ENCODE measurements at places on chromosomes 1 and 21.

DNA sequence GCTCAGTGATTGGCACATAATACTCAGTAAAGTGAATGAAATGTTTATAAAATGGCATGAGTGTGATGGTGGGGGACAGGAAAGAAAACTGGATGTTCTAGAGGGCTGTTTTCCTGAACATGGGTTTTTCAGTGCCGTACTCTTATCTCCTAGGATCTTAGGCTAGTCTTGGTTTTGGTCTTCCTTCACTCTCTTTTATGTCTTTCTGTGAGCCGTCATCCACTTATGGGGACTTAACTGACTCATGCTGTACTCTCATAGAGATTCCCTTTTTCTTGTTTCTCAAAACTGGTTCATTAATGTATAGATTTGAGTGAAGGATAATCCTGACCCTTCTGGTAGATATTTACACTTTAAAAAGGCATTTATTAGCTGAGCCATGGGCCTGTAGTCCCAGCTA is 16.6 kb downstream of the AGO3 start:
- no peak for DNase-seq

DNA sequence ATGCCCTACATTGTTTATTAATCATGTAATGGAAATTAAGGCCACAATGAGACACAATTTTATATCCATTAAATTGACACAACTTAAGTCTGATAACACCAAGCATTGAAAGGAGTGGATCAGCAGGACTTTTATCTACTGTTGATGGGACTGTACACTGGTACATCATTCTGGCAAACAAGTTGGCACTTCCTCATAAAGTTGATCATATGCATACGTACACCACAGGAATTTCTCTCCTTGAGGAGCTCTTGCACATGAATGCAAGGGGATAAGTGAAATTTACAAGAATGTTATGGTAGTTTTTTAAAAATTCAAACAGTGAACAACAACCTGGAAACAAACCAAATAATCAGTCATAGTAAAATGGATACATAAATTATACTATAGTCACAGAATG is 20.1 kb downstream of the RAVER2 start:
- no peak for DNase-seq

DNA sequence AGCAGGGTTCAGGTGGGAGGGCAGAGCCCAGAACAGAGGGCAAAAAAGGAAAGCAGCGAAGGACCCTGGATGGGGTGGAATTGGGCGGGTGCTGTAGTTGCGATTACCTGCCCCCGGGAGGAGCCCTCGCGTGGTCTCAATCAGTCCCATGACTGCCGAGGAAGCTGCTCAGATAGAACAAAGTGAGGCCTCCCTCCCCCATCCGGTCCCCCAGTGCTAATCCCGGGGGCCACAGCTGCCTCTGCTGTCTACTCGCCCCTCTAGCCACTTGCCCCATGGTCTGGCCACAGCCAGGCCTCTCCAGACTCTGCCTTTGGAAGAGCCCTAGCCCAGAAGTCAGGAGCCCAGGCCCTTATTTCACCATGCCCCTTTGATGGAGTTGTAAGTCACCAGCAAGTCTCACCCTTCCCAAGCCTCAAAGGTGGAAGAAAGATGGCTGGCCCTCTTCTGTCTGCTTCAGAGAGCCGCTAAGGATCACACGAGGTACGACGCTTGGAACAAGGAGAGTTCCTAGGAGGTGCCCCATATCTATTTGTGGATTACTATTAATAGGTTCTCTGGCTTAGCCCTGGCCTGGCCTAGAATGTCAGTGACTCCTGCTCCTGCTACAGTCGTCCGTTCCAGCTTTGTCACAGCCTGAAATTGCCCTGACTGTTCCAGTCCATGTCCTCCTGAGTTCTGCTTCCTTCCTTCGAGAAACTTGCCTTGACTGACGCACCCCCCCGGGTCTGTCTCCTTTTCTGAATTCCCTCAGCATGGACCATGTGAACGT is 16.4 kb downstream of the ECHDC2 start:
- DNase-seq: peak; percentile 18

DNA sequence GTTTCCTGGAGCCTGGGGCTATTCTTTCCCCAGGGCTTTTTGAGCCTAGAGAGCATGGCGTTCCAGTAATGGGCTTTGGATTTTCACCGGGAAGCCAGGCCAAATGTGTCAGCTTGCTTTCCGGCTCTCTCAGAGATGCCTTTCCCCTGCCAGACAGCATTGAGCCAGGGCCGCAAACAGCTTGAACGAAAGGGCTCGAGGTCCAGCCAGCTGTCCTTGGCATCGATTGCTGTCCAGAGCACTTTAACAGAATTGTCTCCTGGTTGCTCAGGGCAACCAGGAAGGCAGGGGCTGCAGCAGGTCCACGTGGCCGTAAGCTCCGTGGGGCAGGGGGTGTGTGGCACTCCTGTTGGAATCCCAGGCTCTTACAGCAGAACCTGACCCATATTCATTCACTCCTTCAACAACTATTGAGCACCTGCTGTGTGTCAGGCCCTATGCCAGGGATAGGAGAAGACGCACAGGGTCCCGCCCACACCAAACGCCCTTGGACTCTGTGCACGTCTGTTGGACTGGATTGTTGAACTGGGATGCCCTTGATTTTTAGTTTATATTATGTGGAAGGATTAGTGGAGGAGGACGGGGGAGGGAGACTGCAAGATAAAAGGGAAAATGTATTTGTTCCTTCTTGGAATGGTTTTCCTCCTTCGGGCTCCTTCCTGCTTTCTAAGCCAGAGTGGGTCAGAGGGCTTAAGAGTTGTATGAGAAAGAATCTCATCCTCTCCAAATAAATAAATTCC is 38.7 kb upstream of the EFHD2 start:
- DNase-seq: no peak

GRCh38 chr1:186790101-186790500 is 38.6 kb upstream of the PLA2G4A start:
- DNase-seq: no peak

DNA sequence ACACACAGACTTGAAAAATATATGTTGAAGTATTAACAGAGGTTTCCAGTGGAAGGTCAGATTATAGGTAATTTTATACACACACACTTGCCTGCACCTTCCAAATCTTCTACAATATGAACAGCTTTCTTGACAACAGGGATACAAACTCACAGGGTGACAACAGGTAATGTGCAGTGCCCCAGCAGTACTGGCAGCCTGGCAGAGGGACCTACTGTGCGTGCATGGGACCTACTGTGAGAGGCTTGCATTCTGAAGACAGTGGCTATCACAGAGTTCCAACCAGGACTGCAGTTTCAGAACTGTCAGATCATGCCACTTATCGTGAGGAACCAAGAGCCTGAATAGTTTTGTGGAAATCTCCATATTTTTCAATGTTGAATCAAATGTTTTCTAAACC is 3.8 kb downstream of the SCYL3 start:
- no peak for DNase-seq

- DNase-seq: peak; percentile 35
These were observed 1.3 kb downstream of the POGK start for GRCh38 chr1:166840309-166841274.

- DNase-seq: no peak
These were observed 91.4 kb downstream of the MACF1 start for GRCh38 chr1:39295901-39296300.

- peak; percentile 93 for DNase-seq
These were observed 161.0 kb downstream of the DHRS3 start for GRCh38 chr1:12456979-12457378.

DNA sequence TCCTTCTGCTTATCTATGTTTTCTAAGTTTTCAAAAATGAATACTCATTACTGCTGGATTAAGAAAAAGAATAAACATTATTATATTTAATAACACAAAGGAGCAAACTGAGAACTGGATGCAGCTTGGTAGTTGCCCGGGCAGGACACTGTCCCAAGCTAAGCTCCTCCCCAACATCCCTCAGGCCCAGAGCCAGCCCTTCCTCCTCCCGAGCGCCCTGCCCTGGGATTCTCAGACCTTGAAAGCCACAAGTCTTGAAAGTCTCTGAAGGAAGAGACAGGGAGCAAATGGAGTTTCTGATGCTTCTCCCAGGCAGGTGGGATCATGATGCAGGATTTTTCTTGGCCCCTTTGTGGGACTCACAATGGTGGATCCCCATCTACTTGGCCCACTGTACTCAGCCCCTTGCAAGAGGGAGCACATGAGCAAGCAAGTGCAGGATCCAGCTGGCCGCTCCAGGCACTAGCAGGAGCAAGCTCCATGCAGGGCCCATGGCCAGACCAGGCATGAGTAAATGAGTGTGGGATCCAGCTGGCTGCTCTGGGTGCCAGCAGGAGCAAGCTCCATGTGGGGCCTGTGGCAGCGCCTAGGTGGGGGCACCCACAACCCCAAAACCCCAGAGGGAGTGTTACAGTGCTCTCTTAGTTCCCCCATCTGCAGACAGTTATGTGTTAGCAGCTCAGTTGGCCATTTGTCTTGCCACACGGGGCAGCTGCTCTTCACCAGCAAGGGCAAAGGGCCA is 32.1 kb upstream of the RAB4A start:
- peak; percentile 58 for DNase-seq

GRCh38 chr21:44564886-44565598 is 6.4 kb upstream of the KRTAP10-3 start:
- no peak for DNase-seq

GRCh38 chr1:111515291-111516004 is 12.0 kb upstream of the ADORA3 start:
- peak; percentile 33 for DNase-seq

GRCh38 chr1:236850077-236850979 is 55.2 kb downstream of the MTR start:
- DNase-seq: no peak

GRCh38 chr1:108113496-108113895 is 86.6 kb downstream of the SLC25A24 start:
- DNase-seq: peak; percentile 34

- DNase-seq: peak; percentile 99
These were observed 106.5 kb upstream of the SLC44A3 start for GRCh38 chr1:94713472-94714141.

DNA sequence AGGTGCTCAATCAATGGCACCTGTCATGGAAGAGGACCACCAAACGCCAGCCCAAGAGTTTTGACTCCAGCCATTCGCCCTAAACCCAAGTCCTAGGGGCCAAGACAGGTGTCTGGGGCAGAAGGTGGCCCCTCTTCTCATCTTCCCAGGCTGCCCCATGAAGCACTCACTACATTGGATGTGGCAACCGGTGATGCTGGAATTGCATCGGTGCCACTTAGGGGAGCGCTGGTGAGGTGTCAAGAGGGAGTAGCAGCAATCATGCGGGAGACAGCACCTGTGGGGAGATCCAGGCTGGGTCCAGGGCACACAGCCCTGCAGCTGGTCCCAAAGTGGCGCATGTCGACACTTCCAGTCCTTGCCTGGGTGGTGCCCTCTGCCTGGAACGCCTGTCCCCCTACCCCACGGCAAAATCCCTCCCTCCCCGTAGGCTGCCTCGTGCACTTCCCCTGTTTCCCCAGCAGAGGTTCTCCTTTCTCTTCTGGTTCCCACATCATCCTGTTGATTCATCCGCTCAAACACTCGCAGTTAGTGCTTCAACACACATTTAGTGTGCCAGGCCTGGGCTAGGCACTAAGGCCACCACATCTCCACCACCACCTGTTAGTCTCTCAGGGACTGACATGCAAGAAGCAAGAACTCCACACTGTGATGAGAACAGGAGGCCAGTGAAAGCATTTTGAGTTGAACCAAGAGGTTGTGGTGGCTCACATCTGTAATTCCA is 18.5 kb downstream of the PLA2G2D start:
- peak; percentile 54 for DNase-seq

All from AG10803 (cell line).